SJCRH30 (cell line): ENCODE measurements at places on chromosomes 12 and 14. TPM values are rescaled to one million over a fixed set of nuclear protein-coding genes. Genes with fewer than 3 reads are reported as not detected.

The TMEM19 gene
- total RNA-seq, result 31.8 and 34.6 TPM in 2 replicates

DNA sequence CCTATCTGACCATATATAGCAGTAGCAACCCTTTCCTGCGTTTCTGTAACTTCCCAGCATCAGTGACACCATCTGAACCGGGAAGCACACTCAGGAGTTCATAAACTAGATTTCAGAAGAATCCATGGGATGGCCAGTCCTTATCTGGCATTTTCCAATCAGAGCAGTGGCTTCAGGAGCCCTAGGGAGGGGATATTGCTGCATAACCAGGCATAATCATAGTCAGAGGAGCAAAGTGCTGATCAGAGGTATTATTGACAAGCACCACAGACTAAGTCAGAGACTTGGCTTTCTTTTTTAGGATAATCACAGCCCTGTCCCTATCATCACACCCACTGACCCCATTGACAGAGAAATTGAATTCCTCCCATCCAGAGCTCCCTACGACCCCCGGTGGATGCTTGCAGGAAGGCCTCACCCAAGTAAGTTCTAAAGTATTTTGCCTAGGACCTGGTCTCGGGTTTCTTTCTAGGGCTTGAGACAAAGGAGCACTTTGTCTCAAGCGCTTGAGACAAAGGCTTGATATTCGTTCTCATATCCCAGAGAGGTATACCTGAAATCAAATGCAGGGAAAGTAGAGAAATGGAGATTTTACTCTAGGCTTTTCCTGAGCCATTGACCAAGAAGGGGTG is 55.1 kb downstream of the FOXN4 start:
- DNase-seq, result no peak

DNA sequence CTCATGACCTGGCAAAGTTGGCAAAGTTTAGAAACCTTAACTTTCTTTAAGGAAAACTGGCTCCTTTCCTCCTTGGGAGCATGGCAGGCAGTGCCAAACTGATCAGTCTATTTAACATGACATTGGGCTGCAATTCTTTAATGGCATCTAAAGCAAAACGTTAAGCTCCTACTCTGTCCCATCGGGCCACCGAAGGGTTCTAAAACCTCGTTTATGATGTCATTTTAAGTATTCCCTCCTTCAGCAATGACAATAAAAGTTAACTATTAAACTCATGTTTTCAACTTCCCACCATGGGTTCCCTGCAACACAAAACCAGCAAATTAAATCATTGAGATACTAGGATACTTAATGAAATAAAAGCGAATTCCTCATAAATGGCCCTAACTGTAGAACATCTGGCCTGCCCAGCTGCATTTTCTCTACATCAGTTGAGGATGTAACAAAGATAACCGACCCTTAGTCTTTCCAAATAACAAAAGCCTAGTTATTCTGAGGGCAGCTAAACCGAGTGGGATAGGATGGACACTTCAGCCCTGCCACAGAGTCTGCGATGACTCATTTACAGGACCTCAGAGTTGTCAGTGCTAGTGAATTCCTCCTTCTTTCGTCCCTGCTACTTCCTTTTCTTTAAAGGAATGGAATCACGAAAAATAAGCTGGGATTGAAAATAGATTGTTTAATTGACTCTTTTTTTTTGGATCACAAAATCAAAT is 34.5 kb upstream of the RIC8B start:
- DNase-seq, result no peak

GRCh38 chr14:38786921-38787320 is 316.1 kb downstream of the SEC23A start:
- no peak for DNase-seq

DNA sequence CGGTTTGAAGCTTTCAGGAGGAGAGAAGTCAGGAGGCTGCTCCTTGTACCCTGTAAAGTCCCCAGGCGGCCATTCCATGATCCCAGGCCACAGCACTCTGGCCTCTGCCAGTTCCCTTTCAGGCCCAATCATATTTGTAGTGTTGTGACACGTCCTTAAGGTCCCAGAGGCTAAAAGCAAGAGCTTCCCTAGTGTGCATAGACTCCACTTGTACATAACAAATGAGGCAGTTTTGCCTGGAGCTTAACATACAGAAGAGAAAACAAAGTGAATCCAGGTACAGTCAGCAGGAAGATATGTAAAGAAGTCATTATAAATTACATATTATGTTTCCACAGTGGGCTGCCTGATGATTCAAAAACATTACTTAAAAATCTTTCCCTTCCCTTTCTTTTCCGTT is 81.1 kb upstream of the RPH3A start:
- DNase-seq, result no peak
